ENCODE measurements at places on chromosomes 7 and 10. TPM values are rescaled to one million over a fixed set of nuclear protein-coding genes. Genes with fewer than 3 reads are reported as not detected.

The IFIT1B gene
- 13.3 TPM for total RNA-seq

The CLDN4 gene
- total RNA-seq, result 1.4 TPM

The CSGALNACT2 gene
- total RNA-seq, result 11.0 TPM

The NUTM2A gene
- total RNA-seq, result 0.59 TPM

The PNLIPRP2 gene
- total RNA-seq, result not detected

The TMEM139 gene
- 3.9 TPM for total RNA-seq

The FAM20C gene
- 13.4 TPM for total RNA-seq

The WDR86 gene
- 4.9 TPM for total RNA-seq

The ANKRD1 gene
- not detected for total RNA-seq

The SMIM30 gene
- total RNA-seq, result 19.1 TPM

The SFRP5 gene
- 15.1 TPM for total RNA-seq

The ZNF425 gene
- 0.84 TPM for total RNA-seq

The ALOX5 gene
- total RNA-seq, result 11.2 TPM

All from liver (tissue), 10 donors.